ENCODE measurements at places on chromosomes 2 and 18. TPM values are rescaled to one million over a fixed set of nuclear protein-coding genes. Genes with fewer than 3 reads are reported as not detected.

DNA sequence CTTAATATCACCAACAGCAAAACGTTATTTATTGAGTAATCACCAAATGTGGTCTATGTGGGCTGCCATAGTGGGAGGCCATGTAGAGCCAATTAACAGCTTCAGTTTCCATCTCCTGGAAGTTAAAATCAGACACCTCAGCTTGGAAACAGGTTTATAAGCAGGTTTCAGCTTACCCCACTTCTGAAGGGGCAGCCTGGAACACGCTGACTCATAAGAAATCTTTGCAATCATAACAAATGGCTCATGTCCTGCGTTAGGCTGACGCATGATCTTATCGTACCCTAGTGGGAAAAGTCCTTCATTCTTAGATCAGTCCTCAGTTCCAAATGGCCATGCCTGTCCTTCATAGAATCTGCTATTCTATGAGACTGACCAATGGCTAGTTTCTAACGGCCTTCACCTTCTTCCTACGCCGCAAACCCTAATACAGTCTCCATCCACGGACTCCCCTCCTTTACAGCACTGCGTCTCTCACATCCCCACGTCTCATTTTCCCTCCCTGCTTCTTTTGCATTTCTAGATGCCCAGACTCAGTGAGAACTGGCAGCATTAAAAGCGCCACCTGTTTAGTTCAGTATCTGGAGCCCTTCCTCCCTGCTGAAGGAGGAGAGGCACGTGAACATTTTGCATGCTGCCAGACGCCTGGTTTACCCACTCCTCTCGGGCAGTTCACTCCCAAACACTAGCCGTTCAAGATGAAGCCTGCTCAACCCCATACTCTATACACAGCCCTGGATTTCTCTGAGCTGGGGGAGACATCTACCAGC is 24.2 kb upstream of the BZW1 start:
- DNase-seq = no peak

Gene FER1L5
- total RNA-seq = not detected

Gene ASXL3
- total RNA-seq = 8.5 TPM

Gene GKN1
- not detected for total RNA-seq

Measured in mucosa of descending colon (tissue), 3 donors.